ENCODE measurements at places on chromosomes 5 and 9. TPM values are rescaled to one million over a fixed set of nuclear protein-coding genes. Genes with fewer than 3 reads are reported as not detected.

Gene C9
- total RNA-seq = not detected

Gene CDKN2B
- not detected for total RNA-seq

GRCh38 chr5:1536871-1537602 is 13.3 kb upstream of the LPCAT1 start:
- H3K36me3 ChIP-seq = no peaks in the 10 kb centered on the region
- H3K27ac ChIP-seq = peak overlapping the region; percentile 90
- no peak for DNase-seq

GRCh38 chr5:108867656-108868055 is 120.0 kb downstream of the FER start:
- no peak for DNase-seq
- H3K36me3 ChIP-seq = peaks cover 17% of the 10 kb centered on the region
- H3K27ac ChIP-seq = no peak overlapping the region

DNA sequence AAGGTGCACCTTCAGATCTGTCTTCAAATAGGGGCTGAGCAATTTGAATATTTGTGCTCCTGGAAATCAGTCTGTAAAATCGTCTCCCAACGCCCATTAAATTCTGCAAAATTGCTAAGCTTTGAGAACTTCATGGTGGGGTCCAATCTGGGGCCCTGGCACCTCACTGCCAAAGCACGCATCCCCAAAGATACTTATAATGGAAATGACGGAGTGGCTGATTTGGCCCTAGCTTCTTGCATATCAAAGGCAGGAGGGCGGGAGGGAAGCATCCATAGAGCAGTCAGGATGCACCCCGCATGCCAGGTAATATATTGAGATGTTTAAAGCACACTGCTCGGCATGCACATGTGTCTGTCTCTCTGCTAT is 422.3 kb downstream of the EBF1 start:
- no peak for DNase-seq
- H3K27ac ChIP-seq = no peak overlapping the region
- H3K27me3 ChIP-seq = peaks cover 5% of the 10 kb centered on the region

- H3K27ac ChIP-seq = peak overlapping the region; percentile 20
- H3K36me3 ChIP-seq = no peaks in the 10 kb centered on the region
- no peak overlapping the region for H3K4me3 ChIP-seq
- no peaks in the 10 kb centered on the region for H3K27me3 ChIP-seq
- H3K4me1 ChIP-seq = peaks cover 68% of the 10 kb centered on the region
Measured at GRCh38 chr5:56685503-56686217, 129.7 kb upstream of the MAP3K1 start.
